ENCODE measurements at places on chromosomes 3 and 15.

DNA sequence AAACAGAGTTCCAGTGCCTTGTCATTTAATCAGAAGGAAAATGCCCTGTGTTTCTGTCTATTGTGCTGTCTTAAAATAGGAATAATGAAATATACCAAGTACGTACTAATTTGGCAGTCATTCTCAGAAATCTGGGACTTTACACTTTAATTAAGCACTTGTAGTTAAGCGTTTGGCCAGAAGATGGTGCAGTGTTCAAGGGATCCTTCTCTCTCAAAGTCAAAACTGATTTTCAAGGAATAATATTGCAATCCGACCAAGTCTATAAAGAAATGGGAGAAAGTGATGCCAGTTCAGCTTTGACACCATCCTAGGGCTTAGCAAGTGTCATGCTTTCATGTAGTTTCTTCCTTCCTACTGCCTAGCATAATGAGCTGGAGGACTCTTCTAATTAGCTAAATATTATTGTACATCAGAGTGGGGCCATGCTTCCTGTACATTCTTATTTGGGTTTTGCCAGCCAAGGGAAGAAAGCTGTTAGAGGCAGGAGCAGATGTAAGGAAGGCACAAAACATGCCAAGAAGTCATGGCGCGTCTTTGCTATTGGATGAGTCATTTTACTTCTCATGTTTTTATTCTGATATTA lies 64.8 kb downstream of the SAMMSON start:
- DNase-seq, result peak; percentile 4

DNA sequence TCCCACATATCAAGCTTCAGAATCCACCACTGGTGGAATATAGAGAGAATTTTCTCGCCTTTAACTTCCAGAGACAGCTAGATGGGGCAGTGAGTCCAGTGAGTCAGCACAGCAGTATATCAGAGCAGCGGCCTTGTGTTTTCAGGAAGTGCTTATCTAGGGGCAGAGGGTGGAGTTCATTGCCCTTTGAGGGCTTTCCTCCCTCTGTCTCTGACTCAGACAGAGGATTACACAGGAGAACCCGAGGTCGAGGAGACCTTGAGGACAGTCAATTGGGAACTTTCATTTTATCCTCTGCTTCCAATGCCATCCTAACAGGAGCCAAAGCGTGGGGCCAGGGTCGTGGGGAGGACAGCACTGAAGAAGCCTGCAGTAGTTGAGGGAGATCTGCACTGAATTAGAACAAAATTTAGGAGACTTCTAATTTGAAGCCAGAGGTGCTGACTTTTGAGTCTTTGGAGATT lies 109.6 kb upstream of the UMPS start:
- DNase-seq, result no peak

DNA sequence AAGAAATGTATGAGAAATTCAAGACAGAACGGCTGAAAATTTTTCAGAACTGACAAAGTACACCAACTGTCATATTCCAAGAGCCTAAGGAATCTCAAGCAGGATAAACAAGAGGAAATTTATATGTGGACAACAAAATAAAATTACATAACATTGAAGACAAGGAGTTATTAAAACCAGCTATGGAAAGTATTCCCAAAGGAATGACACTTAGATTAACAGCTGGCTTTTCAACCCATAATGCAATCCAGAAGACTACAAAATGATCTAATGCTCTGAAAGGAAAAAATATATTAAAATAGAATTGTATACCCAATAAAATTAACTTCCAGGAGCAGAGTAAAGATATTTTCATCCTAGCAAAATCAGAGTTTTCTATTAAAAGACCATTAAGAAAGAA lies 132.2 kb upstream of the BNIP2 start:
- no peak for DNase-seq

- no peak for DNase-seq
Observed at GRCh38 chr3:141343077-141343476, 25.2 kb upstream of the ZBTB38 start.

DNA sequence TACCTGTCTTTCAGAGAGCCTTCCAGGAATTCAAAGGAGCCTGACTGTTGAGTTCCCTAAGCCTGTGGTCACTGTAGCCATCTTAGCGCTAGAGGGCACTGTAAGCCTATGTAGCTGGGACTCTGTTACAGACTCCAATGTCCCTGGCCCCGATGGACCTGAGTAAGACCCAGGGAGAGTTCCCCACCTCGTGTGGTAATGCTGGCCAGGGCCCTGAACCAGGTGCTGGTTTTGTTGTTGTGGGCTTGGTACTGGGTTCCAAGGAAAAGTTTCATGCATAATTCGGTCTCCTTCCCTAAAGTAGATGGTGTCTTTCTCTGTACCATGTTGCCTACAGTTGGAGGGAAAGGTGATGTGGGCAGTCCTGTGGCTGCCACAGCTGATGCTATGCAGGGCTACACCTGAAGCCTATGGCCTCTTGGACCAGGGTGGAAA lies 32.4 kb downstream of the CDAN1 start:
- peak; percentile 47 for DNase-seq

GRCh38 chr3:27115352-27115751 lies 253.8 kb downstream of the NEK10 start:
- DNase-seq, result no peak

GRCh38 chr15:99662903-99663302 lies 70.3 kb downstream of the LYSMD4 start:
- DNase-seq, result no peak

GRCh38 chr3:69126216-69126615 lies 3.8 kb upstream of the LMOD3 start:
- no peak for DNase-seq

Data from HCT116 (cell line).